ENCODE measurements at places on chromosomes 4 and X.

DNA sequence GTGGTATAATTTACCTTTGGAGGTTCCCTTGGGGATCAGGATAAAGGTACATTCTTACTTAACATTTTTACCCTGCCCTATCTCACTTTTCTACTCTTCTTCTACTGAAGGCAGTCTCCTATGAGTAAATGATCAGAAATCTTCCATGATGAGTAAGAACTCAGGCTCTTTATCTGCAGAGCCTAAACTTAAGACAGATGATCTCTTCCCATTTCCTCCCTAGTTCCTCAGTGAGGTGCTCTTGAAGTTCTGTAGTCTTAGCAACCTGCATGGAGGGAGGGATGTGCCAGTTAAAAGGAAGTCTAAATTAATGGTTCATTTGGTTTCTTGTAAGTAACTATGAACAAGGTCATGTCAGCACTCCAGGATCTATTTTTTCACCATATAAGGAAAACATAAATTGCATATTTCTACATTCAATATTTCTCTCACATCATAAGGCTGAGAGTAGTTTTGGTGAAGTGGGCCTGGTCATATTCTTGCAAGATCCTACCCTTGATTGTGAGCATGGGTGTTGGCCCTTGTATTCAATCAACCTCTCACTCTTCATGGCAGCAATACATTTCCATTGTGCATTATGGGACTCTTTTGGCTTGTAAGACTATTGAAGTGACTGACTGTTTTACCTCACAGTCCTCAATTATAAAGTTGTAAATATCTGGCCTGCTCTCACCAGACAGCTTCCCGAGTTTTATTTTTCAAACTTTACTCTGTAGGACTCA lies 295.5 kb downstream of the SLC7A11 start:
- DNase-seq, result no peak

DNA sequence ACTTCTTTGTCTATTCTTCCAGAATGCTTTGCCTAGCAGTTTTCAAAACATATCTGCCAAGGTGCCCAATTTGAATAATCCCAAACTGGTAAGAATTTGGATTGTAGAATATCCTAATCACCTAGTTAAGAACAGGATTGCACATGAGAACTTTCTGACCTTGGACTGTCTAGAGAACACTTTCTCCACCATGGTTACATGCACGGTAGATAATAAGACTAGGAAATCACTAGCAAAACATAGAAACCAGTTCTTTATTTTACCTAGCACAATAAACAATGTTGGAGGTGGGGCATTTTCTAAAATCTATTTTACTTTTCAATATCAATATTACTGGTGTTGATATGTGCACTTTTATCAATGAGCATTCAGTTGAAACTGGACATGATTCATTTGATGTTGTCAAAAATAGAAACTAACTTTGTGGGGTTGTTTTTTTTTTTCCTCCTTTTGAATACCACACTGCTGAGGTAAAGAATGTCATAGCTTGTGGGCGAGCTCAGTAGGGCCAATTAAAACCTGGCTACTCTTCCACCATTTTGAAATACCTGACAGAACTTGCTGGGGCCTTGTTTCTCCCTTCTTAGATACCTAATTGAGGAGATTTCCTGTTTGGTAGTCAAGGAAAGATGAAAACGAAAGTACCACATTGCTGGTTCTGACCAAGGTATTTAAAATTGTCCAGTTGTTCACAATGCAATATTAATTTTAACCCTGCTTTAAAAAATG lies 10.4 kb downstream of the MID1IP1 start:
- no peak for DNase-seq

DNA sequence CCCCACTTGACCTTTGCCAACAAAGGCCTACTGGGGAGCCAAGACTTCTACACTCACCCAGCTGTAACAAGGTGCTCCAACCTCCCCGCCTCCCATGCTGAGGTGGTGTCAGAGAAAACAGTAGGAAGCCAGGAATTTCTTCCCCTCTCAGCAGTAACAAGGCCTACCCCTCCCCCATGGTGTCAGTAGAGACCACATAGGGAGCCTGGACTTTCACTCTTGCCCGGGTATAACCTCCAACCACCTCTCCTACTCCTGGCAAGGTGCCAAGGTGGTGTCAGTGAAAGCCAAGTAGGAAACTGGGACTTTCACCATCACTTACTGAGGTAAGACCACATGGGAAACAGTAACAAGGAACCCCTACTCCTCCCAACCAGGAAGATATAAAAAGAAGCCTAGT lies 93.1 kb downstream of the SLC16A2 start:
- no peak for DNase-seq

GRCh38 chr4:13963601-13964000 lies 336.1 kb upstream of the BOD1L1 start:
- DNase-seq, result no peak

DNA sequence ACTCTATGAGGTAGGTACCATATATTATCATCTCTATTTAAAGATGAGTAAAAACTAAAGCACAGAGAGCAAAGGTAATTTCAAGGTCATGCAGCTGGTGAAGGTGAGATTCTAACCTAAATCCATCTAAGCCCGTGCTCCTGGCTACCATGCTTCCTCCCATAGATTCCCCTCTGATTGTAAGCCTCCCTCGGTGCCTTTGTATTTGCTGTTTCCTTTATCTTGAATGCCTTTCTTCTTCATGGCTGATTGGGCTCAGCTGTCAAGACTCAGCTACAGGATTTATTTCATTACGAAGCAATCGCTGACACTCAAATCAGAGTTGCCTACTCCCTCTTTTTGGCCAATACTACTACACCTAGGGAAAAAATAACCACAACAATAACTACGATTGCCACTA lies 217.1 kb downstream of the ARAP2 start:
- DNase-seq, result no peak

DNA sequence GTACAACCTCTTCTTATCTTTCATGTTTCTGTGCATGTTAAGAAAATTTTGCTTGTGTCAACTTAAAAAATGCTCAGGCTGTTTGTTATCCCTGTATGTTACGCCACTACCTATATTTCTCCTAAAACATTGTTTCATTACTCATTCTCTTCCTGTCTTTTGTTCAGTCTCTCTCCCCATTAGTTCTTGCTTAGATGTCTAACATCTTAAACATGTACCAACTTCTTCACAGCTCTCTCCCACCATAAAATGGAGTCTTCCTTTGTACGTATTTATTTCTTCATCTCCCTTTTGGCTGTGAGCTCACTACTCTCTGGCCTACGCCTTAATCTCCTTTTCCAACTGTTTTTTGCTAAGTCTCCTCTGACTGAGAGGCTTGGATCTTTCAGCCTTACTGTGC lies 36.4 kb downstream of the PCDH7 start:
- DNase-seq, result no peak

DNA sequence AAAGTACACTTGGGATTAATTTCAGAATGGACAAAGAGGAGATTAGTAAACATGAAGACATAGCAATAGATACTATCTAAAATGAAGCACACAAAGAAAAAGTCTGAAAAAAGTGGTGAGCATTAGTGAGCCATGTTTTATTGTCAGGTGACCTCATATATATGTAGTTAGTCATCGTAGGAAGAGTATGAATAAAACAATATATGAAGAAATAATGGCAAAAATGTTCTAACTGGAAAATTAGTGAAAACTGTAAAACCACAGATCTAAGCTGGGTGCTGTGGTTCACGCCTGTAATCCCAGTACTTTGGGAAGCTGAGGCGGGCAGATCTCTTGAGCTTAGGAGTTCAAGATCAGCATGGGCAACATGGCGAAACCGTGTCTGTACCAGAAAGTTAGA lies 67.9 kb downstream of the RBPJ start:
- no peak for DNase-seq

DNA sequence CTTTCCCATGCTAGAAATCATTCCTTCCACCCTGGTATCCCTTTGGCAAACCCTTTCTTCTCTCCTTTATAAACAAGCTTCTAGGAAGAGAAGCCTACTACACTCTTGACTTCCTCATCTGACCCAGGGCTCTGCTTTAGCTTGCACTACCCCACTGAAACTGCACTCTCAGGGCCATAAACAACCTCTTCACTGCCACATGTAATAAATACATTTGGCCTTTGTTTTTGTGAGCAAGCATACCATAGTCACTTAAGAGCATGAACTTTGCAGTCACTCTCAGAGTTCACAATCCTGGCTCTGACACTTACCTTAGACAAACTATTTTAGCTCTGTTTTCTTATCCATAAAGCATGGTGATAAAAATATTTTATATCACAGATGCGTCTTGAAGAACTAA lies 50.7 kb upstream of the USP38 start:
- DNase-seq, result no peak

DNA sequence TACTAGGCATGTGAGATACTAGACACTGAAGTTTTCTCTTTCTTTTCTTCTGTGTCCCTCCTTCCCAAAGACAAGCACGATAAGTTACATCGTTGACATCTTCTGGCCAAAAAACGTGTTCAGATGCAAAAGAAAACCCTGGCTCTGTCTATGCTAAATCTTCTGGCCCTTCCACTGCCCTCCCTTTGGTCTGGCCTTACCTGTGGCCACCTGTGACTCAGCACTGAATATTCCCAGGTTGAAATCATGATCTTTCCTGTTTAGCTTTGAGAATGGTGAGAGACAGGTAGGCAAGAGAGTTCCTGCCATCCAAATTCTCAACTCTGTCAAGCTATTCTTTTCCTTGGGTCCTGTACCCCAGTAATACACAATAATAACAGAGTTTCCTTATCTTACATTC lies 12.3 kb downstream of the CLCN5 start:
- no peak for DNase-seq

DNA sequence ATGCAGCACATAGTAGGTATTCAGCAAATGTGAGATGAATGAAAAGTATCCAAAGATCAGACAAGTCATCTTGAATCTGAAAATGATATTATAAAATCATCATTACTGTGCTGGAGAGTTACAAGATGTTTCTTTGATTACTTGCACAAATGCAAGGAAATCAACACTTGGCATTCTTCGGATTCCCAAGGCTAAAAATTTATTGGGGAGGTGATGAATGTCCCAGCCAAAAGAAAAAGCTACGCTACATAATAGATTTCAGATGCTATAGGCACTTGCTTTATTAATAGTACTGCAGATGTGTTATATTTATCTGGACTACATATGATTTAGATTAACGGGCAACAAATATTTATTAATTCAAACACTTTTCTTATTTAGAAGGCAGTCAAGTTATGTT lies 286.7 kb upstream of the TENM3 start:
- DNase-seq, result no peak

- DNase-seq, result no peak
Observed at GRCh38 chr4:12674184-12674583, 810.0 kb downstream of the RAB28 start.

DNA sequence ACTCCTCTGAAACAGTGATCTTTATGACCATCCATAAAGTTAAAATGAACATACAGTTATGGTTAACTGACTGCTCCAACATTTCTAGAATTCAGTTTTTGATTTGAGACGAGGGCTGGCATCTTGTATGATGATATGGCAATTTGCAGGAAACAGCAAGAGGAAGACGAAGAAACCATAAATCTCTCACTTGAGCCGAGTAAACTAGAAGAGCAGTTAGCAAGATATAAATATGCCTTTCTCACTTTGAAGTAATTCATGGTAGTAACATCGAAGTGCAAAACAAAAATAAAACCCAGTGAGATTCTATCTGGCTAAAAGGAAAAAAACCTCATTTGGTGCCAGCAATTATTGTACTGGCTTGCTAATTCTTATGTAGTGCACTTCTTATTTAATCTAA lies 139.0 kb upstream of the SPRY1 start:
- no peak for DNase-seq

DNA sequence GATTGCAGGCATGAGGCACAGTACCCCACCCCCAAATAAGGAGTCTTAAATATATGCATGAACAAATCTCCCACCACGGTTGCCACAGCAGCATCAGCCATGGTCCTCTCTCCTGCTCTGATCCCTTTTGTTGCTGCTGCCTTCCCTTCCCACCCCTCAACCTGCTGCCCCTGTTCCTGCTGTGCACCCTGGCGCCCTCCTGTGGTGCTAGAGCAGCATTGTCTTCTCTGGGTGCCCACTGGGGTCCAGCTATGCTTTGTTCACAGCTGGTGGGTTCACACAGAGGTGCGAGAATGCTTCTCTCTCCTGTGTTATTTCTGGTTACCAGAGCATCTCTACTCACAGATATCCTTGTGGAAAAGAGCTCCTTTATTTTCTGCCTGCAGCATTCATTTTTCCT lies 116.2 kb downstream of the GATB start:
- DNase-seq, result no peak

DNA sequence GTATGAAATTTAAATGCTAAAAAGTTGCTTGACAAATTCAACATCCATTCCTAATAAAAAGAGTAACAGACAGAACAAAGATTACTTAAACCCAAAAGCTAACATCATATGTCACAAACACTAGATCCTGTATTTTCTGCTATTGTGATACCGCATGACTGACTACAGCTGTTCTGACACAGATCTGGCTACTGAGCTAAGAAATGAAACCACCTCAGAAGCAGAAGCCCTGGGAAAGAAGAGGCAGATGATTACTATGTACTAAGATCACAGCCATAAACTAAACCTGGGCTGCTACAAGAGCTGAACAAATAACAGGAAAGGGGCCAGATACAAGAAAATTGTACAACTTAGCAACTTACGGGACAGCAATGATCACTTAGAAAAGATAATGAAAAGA lies 9.4 kb downstream of the LETM1 start:
- no peak for DNase-seq

DNA sequence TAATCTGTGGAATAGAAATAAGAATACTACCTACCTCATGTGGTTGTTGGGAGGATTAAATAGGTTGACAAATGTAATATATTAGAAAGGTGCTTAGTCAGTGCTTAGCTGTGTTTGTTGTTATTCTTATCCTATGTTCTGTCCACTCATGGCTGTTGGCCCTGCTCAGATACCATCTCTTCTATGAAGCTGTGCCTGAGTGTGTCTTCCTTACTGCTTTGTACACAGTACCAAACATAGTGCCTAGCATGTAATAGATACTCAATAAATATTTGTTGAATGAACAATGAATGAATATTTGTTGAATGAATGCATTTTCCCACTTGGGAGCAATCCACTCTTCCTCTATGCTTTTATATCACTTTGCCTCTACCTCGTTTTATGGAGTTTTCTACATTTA lies 57.2 kb downstream of the NHS start:
- DNase-seq, result no peak

DNA sequence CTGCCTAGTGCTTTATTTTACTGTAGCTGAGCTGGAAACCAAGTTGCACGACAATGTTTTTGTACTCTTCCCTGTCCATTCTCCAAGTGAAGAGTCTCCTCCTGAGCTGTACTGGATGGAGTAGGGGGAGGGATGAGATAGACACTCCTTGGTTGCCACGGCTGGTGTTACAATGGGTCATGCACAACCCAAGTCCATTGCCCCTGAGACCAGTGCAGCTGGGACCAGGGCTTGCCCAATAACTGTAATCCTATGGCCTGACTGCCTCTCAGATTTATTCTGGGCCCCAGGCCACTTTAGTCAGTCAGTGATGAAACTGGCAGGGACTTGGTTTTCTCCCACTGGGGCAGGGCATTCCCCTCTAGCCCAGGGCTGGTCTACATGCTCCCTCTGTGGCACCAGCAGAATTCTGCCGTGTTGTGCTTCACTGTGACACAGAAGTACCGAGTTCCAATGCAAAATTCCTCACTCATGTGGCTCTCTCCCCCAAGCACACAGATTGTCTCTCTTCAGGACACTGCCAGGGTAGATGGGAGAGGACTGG lies 203.3 kb upstream of the PCDH18 start:
- no peak for DNase-seq

Data from GM12891 (cell line).